Jurkat, Clone E6-1 (cell line): ENCODE measurements at places on chromosomes 3 and 15.

DNA sequence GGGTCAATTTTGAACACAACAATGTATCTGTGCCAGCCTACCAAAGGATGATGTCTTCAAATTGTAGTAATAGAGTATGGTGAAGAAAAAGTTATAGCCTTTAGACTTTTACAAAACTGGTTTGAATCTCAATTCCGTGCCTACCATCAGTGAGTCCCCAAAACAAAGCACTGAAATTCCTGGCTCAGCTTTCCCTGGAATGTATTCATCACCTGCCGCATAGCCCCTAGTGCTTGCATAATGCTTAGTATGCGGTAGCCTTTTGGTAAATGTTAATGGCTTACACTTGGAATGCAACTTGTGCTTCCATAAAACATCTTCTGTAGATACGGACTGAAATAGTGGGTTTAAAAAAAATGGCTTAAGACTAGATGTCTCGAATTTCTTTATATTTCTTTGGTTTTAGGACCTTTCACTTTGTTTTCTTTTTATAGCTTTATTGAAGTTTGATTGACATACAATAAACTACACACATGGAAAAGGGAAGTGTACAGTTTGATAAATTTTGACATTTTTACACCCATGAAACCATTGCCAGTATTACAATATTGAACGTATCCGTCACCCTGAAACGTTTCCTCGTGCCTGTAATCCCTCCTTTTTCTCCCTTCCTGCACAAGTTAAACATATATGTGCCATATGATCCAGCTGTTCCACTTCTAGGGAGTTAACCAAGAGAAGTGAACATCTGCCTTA is 12.1 kb downstream of the SACM1L start:
- DNase-seq = no peak

DNA sequence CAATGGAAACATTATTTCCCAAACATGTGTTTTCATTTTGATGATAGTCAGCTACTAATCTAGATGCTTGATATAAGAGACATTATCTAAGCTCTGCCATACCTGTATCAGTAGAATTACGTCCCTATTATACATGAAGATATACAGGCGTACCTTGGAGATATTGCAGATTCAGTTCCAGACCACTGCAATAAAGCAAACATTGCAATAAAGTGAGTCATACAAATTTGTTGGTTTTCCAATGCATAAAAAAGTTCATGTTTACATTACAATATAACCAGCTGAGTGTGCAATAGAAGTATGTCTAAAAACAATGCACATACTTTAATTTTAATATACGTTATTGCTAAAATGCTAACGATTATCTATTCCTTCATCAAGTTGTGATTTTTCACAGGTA is 236.0 kb upstream of the ZNF717 start:
- DNase-seq = no peak

- peak; percentile 52 for DNase-seq
Observed at GRCh38 chr15:57017024-57017423, 98.6 kb downstream of the TCF12 start.

DNA sequence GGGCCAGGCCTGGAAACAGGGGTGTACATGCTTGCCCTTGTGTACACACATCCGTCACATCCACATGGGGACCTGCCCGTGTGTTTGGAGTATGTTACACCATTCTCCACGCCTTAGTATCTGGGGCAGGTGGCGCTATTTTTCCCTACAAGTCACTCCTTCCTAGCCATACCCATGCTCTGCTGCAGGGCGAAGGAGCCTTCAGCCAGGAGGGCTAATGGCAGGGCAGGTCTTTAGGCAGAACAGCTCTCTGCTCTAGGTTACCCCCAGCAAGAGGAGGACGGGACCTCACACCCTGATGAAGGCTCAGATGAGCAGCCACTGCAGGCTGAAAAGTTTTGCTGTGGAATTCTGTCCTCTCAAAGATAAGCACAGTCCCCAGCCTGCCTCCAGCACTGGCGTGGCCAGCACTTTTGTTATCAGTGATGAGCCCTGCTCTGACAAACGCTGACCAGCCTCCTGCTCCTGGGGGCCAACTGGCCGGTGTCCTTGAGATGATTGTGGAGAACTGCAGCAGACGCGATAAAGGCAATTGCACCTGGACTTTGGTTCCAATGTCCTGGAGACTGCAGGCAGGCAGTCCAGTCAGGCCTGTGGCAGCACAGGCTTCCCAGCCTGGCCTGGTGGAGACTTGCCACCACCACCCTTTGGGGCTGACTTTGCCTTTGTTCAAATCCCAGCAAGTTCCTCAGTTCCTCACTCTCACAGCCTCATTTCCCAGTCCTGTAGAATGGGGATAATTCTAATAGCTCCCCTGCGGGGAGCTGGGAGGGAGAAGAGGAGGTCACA is 19.8 kb upstream of the PIGZ start:
- no peak for DNase-seq

GRCh38 chr15:57388464-57388863 is 12.2 kb downstream of the CGNL1 start:
- no peak for DNase-seq

- no peak for DNase-seq
Observed at GRCh38 chr3:184234224-184234623, 4.8 kb downstream of the VWA5B2 start.

GRCh38 chr3:197539651-197540051 is 16.1 kb downstream of the BDH1 start:
- DNase-seq = no peak

DNA sequence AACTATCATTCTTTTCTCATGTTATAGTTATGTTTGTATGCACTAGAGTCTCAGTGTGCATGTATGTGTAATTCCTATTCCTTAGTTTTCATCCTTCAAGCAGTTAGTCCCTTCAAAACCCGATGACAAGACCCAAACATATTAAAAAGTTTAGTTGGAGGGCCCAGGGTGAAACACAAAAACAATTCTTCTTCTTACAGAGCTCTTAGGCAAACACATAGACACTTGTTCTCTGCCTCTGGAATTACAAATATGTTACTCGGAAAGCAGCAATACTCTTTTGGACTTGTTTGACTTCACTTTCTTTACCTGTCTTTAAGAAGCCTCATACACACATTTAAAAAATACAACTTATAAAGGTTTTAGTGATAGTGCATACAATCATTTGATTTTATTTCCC is 763 bp upstream of the CNTN6 start:
- DNase-seq = no peak

GRCh38 chr3:42306499-42306898 is 40.5 kb upstream of the CCK start:
- DNase-seq = no peak

DNA sequence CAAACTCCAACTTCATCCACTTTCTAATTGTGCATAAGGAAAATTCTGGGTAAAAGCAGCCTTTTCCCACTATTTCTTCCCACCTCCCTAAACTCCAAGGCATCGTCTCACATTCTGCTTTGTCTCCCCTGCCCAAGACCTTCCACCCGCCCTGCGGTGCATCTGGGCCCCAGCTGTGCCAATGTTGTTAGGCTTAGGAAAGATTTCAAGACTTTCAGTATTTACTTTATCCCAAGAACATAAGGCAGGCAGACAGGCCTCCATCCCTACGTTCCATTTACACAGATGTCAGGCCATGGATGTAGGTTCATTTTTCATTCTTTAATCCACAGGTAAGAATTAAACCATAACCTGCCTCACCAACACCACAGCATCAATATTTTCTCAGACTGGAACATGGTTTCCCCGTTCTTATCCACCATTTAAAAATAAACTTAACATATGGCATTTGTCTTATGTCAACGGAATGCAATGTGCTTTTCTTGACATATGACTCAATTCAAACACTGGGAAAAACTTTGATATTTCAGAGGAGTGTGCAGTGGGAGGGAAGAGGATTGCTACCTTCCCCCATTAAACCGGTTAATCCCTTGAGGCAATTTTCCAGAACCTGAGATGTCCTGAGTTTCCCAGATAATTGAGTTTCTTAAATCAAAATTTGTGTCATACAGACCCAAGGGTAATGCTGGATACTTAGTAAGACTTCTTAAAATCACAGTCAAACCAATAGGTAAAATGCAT is 238.0 kb upstream of the LRIG1 start:
- DNase-seq = no peak

DNA sequence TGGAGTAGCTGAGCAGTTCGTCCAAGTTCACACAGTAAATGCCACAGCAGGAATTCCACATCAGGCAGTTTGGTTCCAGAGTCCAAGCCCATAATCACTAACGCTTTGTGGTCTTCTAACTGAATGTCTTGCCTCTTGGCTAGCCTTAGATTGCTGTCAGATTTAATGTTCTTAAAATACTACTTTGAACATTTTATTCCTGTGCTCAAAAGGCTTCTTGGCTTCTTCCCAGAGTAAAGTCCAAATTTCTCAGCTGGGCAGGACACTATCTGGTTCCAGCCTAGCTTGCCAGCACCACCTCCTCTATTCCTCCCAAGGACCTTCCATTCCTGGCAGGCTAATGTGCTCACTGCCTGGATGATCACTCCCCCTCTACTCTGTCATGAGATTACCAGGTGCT is 256.9 kb downstream of the SQOR start:
- DNase-seq = no peak

DNA sequence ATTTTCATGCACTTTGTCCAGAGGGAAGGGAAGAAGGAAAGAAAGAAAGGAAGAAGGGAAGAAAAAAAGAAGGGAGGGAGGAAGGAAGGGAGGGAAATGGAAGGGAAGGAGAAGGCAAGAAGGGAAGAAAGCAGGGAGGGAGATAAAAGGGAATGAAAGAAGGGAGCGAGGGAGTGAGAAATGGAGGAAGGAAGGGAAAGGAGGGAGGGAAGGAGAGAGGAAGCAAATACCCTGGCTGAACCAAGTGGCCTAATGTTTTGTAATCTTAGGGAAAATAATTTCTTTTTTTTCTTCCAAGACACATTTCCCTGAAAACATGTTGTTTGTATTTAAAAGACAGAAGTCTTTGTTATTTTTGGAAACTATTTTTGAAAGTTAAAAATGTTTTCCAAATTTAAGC is 35.9 kb downstream of the DTWD1 start:
- no peak for DNase-seq

- no peak for DNase-seq
Observed at GRCh38 chr3:187062526-187063177, 76.6 kb downstream of the RPL39L start.

DNA sequence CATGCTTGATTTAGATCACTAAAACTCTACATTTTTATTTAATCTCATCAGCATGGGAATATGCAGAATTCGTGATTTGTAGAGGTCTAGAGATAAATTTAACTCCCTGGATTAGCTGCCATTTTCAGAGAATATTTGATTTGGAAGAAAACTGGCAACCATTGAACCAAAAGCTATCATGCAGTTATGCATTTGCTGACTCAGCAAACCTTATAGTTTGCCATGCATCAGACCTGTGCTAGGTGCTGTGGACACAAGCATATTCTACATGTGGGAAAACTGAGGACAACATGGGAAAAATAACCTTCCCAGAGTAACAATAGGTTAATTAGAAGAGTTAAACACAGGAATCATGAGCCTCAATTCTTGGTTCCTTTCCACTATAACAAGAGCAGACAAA is 54.7 kb upstream of the TP63 start:
- DNase-seq = no peak

- no peak for DNase-seq
Observed at GRCh38 chr3:79314544-79314943, 453.3 kb downstream of the ROBO1 start.

DNA sequence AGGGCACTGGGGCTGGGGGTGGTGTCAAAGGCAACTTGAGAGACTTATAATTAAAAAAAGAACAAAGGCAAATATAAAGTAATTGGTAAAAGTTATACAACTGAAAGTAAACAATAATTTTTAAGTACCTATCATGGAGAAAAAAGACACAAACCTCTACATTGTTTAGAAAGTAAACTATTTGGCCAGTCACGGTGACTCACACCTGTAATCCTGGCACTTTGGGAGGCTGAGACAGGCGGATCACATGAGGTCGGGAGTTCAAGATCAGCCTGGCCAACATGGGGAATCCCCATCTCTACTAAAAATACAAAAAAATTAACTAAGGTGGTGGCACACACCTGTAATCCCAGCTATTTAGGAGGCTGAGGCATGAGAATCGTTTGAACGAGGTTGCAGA is 25.8 kb downstream of the RPSA start:
- DNase-seq = no peak

- no peak for DNase-seq
Observed at GRCh38 chr3:48415251-48415953, 14.5 kb downstream of the PLXNB1 start.

- DNase-seq = no peak
Observed at GRCh38 chr3:170524073-170524472, 61.8 kb downstream of the SLC7A14 start.

DNA sequence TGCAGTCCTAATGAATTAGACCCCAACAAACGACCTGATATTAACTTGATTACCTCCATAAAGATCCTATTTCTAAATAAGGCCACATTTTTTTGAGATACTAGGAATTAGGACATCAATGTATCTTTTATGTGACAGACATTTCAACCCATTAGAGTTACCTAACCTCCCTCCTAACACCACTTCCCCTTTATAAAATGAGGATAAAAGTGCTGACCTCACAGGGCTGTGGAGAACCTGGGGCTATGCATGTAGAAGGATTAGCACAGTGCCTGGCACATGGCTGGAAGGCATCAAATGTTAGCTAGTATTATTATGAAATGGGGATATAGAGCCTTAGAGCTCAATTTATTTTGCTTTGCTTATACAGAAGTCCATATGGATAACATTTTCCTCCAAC is 53.5 kb upstream of the LRRN1 start:
- no peak for DNase-seq

DNA sequence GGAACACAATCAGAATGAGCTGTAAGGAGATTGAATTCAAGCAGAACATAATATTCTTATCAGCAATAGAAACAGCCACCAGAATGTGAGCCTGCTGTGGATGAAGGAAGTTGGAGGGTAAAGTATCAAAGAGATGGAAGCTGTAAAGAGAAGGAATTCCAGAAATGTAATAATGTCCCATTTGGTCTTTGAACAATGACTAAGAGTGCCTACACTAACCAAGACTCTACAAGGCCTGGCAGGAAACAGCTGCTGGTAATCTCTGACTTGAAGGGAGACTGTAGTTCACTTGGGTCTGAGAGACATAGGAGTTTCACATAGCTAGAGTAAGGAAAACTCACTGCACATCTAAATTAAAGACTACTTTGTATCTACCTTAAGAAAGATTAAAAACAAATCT is 1176.0 kb upstream of the ALCAM start:
- no peak for DNase-seq

DNA sequence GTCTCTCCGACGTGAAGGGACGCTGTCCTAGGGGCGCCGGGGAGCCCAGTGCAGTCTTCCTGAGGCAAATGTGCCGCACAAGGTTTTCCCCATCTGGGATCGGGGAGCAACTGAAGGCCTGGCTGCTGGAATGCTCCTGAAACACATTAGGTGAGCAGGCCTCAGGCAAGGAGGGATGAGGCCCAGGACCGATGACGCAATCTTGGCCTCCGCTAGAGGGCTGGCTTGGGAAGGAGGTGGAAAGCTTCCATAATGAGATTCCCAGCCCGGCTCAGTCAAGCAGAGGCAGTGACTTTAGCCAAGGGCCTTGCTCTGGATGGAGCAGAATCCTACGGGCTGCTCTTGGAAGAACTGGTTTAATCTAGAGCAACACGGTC is 50.8 kb downstream of the CPN2 start:
- DNase-seq = no peak

GRCh38 chr3:172271386-172271976 is 176.8 kb downstream of the GHSR start:
- DNase-seq = no peak
